ENCODE measurements at places on chromosomes 5 and 9.

GRCh38 chr5:62920856-62921255 lies 342.2 kb downstream of the LRRC70 start:
- no peak for DNase-seq

GRCh38 chr5:58354827-58355226 lies 105.1 kb downstream of the PLK2 start:
- DNase-seq, result no peak

GRCh38 chr9:133461975-133462374 lies 2.2 kb downstream of the CACFD1 start:
- no peak for DNase-seq

- no peak for DNase-seq
Measured at GRCh38 chr5:173903396-173904140, 15.4 kb downstream of the CPEB4 start.

GRCh38 chr5:27592231-27592630 lies 553.8 kb upstream of the CDH9 start:
- DNase-seq, result no peak

- DNase-seq, result no peak
Measured at GRCh38 chr9:134413890-134414623, 87.8 kb downstream of the RXRA start.

DNA sequence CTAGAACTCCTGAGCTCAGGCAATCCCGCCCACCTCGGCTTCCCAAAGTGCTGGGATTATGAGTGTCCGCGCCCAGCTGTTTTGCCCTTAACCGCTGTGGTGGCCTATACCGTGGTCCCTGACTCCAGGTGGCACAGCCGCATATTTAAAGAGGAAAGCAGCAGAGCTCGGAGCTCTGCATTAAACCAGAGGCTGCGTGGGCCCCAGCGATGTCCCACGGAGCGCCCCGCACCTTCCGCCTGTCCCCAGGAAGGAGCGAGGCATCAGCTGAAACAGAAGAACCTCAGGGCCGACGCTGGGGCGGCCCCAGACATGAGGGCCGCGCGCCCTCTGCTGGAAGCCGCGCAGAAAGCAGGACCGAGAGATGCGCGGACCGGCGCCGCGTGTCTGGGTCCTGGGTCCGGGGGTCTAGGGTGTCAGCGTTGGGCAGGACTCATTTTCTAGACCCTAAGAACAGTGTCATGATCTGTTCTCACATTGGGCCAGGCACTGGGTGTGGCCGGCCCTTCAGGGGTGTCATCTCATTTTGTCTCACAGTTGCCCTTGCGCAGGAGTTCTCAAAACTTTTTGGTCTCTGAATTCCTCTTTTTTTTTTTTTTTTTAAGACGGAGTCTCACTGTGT lies 37.7 kb downstream of the LAMC3 start:
- DNase-seq, result peak; percentile 64

DNA sequence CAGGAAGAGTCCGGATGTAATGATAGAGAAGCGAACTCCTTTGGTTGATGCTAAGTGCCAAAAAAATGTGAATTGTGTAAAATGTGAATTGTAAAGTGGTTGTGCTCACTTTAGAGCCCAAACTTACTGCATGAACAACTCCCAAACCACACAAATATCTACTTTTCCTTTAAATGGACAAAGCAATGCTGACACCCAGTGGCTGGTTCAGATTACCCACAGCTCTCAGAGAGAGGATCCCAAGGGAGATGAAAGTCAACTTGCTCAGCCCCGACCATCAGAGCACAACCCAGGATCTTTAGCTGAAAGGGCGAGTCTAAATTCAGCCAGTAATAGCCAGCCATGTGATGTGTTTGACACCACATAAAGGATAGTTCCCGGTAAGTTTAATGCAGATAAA lies 133.7 kb downstream of the NMUR2 start:
- peak; percentile 7 for DNase-seq

GRCh38 chr5:58501778-58502417 lies 10.7 kb downstream of the GAPT start:
- DNase-seq, result no peak
